ENCODE measurements at places on chromosomes 11 and 22.
A peak's percentile ranks its signal among the peaks of the same experiment; 100 is the strongest.

DNA sequence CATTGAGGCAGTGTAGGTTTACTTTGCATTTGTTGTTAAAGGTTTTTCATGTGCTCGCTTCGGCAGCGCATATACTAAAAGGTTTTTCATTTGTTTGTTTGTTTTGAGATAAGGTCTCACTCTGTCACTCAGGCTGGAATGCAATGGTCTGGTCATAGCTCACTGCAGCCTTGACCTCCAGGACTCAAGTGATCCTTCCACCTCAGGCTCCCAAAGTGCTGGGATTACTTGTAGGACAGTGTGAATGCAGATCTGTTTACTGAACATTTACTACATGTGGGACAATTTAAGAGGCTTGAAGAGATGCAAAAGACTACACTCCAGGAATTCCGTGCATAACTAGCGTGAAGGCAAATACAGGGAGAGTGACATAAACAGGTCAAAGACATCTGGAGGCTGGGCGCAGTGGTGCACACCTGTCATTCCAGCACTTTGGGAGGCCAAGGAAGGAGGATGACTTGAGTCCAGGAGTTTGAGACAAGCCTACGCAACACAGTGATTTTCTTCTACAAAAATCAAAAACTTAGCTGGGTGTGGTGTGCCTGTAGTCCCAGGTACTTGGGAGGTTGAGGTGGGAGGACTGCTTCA, 34.1 kb downstream of the YPEL1 start:
- no peak for DNase-seq

GRCh38 chr11:71461696-71462095, 8.7 kb downstream of the NADSYN1 start:
- peak; percentile 12 for DNase-seq

- peak; percentile 92 for DNase-seq
Measured at GRCh38 chr11:45354976-45355705, 69.0 kb upstream of the SYT13 start.

DNA sequence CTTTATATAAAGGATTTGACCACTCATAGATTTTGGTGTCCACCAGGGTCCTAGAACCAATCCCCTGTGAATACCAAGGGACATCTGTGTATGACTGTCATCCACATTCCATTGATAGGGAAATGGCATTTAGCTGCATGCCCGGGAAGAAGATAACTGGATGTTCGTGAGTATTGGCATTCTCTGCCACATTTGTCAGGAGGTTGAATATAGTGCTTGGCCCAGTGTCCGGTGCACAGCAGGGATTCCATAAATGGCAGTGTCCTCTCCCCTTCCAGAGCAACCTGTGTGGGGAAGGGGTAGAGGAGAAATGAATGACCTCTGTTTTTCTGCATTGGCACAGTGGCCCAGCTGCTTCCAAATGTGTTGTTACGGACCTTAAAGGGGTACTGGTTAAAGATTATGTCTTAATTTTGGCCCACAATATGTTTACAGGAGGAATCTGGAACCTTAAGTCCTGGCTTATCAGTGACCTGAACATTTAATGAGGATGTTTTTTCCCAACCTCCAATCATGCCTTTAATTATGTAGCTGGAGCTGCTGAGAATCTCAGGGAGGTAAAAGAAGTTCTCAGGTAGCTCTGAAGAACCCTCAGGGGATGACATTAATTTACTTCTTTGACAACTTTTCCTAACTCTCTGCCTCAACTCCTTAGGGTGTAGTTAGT, 33.6 kb upstream of the OR4B1 start:
- DNase-seq, result no peak

- DNase-seq, result no peak
Measured at GRCh38 chr11:29280452-29280851, 736.4 kb downstream of the KCNA4 start.

- DNase-seq, result peak; percentile 34
Measured at GRCh38 chr11:112963368-112963955, 2.2 kb downstream of the NCAM1 start.

DNA sequence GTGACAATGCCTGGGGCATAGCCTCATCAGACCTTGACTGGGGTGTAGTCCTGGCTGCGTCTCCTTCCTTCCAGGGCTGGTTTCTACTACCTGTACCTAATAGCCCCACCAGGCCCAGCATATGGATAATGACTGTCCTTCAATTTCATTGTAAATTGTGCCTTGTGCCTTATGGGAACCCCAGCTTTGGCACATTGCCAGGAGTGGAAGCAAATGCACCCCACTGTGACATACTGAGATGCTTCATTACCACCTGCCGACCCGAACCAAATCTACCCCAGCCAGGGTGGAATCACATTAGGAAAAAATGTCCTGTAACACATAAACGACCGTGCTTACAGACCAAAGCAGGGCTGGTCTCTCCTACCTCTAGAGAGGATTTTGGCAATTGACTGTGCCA, 7.3 kb downstream of the TOP3B start:
- DNase-seq, result no peak

- no peak for DNase-seq
Measured at GRCh38 chr11:69287968-69288882, 5.7 kb upstream of the MYEOV start.

DNA sequence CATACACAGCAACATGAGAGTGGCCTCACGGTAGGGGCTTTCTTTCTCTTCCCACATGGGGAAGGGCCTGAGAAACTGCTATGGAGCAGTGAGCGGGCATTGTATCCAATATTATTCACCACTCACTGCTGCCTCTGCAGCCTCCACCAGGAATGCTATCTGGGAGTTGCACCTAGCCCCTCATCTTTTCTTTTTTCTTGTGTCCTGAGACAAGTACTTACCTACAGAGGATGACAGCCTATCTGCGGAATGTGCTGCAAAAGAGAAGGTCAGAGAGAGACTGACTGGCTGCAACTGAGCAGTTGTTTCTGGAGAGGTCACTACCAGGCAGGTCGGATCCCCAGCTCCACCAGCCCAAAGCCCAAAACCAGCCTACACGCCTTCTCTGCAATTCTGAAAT, 52.1 kb upstream of the HTATIP2 start:
- DNase-seq, result no peak

DNA sequence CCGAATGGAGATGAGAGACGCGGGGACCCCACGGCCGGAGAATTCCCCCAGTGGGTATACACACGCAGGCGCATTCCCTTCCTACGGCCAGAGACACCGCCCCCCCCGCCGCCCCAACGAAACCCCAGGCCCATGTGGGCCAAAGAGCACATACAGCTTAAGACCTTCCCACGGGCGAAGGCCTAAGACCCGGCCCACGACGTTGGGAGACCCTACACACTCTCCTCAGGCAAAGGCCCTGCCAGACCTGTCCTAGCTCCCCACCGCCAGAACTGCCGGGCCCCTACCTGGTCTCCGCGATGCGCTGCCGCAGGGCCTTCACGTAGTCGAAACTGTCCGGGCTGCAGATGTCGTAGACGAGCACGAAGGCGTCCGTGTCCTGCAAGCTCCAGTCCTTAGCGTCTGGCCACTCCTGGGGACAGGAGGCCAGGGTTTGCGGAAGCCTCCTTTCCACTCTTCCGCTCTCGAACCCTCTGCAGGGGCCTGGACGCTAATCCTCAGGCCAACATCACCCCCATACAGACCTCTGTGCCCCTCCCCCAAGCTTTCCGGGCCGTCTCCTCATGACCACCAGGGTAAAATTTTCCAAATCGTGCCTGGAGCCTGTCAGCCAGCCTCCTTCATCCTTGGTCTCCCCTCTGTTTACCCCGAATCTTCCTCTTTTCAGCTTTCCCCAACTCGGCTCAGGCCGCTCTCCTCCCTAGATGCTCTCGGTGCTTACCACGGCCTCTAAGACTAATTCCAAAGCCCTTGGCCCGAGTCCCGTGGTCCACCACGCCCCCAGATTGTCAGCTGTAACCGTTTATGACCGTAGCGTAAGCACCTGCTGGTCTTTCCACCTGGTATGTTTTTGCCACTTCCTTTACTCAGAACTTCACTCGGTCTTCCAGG, 1.7 kb downstream of the RASL10A start:
- DNase-seq, result no peak

- DNase-seq, result peak; percentile 53
Measured at GRCh38 chr11:73184953-73185671, 33.0 kb upstream of the P2RY2 start.

- DNase-seq, result no peak
Measured at GRCh38 chr11:60985991-60986915, 14.8 kb downstream of the CD6 start.

DNA sequence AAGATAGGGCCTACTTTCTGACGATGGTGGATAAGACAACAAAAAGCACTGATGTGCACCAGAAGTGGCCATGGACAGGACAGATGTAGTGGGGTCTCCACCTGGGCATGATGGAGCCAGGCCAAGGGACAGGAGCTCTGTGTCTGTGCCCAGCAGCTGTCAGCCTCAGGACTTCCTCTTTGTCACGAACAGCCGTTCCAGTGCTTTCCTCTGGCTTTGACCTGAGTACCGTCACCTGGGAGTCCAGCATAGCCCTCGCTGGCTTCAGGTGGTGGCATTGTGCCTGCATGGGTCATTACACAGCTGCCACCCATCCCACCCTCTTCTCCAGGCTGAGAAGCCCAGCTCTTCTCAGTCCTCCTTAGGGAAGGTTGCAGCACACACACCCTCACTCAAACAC, 137.8 kb downstream of the GRIK4 start:
- DNase-seq, result no peak

DNA sequence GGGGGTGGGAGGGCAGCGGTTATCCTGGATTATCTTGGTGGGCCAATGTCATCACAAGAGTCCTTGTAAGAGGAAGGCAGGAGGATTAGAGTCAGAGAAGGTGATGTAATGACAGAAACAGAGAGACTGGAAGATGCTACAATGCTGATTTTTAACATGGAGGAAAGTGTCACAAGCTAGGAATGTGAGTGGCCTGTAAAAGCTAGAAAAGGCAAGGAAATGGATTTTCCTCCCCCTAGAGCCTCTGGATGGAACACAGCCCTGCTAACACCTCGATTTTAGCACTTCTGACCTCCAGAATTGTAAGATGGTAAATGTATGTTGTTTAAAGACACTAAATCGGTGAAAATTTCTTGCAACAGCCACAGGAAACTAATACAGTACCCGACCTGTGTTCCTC, 109.3 kb downstream of the MN1 start:
- DNase-seq, result no peak

DNA sequence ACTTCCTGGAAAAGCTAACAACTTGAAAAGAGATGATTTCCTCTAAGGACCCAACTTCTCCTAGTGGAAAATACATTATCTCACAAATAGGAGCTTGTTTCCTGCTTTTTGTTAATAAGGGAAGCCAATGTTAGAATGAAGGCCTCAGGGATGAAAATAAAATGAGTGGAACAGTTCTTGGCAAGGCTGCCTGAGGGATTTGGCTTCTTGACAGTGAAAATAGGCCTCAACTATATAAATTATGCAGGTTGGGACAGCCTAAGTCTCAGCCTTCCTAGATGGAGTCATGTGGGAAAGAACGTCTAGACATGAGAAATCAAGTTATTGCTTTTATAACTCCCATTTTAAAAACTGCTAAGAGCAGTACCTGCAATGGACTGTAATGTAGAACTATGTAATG, 92.8 kb upstream of the FIBIN start:
- peak; percentile 71 for DNase-seq

GRCh38 chr22:47065756-47066615, 303.5 kb downstream of the TBC1D22A start:
- DNase-seq, result no peak

DNA sequence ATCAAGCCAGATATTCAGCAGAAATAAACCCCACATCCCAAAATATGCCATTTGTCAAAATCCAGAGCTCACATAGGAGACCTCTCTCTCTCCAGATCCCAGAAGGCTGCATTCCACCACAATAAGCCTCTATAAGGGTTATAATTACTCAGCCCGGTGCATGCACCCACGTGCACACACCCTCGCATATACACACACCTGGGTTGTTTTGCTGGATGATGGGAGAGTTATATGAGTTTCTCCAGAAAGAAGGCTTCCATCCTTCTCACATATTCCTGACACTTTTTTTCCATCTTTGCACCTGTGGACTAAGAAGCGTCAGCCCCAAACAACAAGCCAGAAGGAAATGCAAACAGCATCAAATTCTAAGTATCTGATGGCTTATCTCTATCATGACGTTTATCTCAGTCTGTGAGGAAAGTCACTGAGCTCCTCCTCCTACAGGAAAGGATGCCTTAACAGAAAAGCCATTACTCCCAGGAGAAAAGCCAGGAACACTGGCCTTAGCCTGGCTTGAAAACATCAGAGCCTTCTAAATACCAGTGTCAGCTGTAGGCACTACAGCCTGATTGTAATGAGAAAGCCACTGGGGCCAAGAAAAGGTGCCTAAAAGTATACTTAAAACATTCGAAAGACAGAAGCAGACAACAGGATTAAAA, 253.2 kb downstream of the LARGE1 start:
- DNase-seq, result no peak

DNA sequence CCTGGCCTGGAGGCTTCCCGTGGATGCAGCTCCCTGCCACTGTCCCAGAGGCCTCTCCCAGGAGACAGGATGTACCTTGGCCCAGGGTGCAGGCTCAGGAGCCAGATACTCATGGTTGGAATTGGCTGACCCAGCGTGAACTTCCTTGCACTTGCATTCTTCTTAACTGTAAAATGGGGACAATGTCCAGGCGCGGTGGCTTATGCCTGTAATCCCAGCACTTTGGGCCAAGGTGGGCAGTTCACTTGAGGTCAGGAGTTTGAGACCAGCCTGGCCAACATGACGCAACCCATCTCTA, 20.1 kb upstream of the ST3GAL4 start:
- peak; percentile 20 for DNase-seq

- no peak for DNase-seq
Measured at GRCh38 chr22:21921184-21921721, 31.4 kb downstream of the PPM1F start.

- DNase-seq, result no peak
Measured at GRCh38 chr11:103800406-103801114, 235.9 kb upstream of the DDI1 start.

DNA sequence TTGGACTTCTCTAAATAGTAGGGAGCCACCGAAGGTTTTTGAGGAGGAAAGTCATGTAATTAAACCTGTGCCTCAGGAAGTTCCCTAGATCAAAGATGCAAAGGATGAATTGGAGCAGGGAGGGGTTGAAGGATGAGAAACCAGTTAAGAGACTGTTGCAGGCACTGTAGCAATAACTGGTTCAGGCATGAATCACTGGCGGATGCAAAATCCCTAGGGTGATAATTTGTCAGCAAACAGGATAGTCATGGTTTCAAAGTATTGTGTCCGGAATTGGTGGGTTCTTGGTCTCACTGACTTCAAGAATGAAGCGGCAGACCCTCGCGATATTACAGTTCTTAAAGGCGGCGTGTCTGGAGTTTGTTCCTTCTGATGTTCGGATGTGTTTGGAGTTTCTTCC, 19.9 kb downstream of the TRIOBP start:
- DNase-seq, result no peak

- DNase-seq, result no peak
Measured at GRCh38 chr11:71248656-71249055, 3.7 kb downstream of the SHANK2 start.

GRCh38 chr11:119376197-119376847, 5.2 kb downstream of the USP2 start:
- peak; percentile 81 for DNase-seq

Data from left hindlimb (tissue), 1 donor.